Hippocampal formation (tissue), 2 donors: ENCODE measurements at places on chromosomes 3 and 15.

- DNase-seq = no peak
These were observed 12.2 kb downstream of the TGM4 start for GRCh38 chr3:44886561-44886960.

- DNase-seq = no peak
These were observed 7.1 kb upstream of the EMC4 start for GRCh38 chr15:34217587-34218225.

DNA sequence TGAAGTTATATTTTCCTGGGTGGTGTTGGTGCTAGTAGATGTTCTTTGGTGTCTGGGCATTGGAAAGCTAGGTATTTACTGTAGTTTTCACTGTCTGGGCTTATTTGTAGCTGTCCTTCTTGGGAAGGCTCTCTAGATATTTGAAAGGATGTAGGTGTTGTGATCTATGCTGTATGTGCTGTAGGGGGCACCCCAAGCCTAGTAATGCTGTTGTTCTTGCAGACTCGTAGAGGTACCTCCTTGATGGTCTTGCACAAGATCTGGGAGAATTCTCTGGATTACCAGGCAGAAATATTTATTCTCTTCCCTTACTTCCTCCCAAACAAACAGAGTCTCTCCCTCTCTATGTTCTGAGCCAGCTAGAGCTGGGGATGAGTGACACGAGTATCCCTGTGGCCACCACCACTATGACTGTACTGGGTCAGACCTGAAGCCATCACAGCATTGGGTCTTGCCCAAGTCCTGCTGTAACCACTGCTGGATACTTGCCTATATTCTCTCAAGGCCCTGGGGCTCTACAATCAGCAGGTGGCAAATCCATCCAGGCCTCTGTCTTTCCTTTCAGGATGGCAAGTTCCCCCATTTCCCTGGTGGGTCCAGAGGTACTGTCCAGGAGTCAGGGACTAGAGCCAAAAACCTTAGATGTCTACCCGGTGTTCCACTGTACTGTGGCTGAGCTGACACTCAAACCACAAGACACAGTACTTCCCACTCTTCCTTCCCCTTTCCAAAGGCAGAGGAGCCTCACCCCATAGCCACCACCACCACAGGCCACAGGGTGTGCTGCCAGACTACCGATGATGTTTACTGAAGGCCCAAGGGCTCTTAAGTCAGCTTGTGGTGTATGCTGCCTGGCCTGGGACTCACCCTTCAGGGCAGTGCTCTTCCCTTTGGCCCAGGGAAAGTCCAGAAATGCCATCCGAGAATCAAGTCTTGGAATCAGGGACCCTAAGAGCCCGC lies 195.2 kb upstream of the DPPA4 start:
- peak; percentile 5 for DNase-seq

GRCh38 chr3:140863580-140864009 lies 78.0 kb upstream of the SLC25A36 start:
- peak; percentile 42 for DNase-seq

GRCh38 chr3:115325539-115325938 lies 178.5 kb upstream of the ZBTB20 start:
- no peak for DNase-seq

GRCh38 chr15:66474135-66474534 lies 23.4 kb downstream of the SNAPC5 start:
- DNase-seq = peak; percentile 6

DNA sequence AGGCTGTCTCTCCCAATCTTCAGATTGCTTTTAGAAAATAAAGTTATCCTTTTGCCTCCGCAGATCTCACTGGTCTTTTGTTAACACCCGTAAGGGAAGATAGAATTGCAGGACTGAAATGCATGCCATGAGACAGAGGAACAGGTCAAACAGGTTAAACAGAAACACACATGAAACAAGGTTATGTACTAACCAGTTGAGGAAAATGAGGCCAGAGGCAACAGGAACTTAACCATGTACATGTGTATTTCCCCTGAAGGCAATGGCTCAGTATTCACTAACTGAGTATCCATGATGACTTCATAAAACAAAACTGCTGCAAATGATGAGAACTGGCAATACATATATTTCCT lies 169.1 kb upstream of the NSMCE3 start:
- DNase-seq = no peak

DNA sequence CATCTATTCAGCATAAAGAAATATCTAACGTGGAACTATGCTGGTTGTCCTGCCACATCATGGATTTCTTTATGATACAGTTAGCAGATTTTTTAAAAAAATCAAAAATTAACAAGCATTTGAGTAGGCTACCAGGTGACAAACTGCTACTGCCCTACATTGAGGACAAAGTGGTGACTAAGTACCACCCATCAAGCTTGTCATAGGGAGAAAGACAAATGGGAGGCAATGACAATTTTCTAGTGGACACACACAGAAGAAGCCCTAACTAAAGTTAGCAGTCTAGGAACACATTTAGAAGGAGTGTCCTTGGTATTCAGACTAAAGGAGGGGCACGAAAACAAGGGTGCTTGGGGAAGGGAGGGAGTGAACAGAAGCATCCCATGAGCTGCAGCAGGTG lies 131.2 kb downstream of the TBL1XR1 start:
- no peak for DNase-seq

GRCh38 chr15:67244971-67245478 lies 9.4 kb downstream of the AAGAB start:
- no peak for DNase-seq

- no peak for DNase-seq
These were observed 31.6 kb upstream of the ACAD9 start for GRCh38 chr3:128847666-128848370.

DNA sequence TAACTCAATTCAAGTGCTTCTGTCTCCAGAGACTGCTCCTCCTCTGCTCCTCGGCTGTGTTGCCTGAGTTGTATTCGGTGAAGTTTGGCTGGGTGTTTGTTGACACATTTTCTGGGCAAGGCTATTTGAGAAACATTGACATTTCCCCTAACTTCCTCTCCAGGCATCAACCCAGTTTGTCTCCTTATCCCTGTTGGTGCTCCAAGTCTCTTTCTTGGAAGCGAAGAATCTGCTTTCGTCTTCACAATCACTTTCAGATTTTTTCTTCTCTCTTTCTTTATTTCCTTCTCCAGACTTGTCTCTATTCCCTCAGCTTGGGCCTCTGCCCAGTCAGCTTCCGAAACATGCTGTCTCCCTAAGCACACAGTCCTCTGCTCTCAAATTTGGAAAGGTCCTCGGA lies 84.7 kb downstream of the ETV5 start:
- DNase-seq = peak; percentile 74

DNA sequence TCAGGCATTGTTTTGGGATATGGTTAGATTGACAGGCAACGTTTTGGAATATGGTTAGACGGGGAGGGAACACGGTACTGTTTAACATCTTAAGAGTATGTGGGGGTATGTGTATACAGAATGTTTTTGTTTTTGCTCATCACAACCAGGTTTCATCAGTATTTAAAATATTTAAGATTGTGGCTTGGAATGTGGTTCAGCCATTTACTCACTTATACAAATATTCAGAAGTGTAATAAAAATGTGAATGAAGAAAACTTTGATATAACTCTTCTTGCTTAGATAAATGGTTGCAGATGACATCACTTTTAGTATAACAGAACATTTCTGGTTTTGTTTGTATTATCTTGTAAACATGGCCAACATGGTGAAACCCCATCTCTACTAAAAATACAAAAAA lies 3.9 kb upstream of the PAK2 start:
- DNase-seq = no peak

GRCh38 chr3:60757724-60758123 lies 493.5 kb downstream of the FHIT start:
- DNase-seq = no peak

GRCh38 chr3:121493431-121493830 lies 52.4 kb downstream of the POLQ start:
- no peak for DNase-seq

- DNase-seq = no peak
These were observed 170.1 kb downstream of the ROBO1 start for GRCh38 chr3:79597709-79598108.

DNA sequence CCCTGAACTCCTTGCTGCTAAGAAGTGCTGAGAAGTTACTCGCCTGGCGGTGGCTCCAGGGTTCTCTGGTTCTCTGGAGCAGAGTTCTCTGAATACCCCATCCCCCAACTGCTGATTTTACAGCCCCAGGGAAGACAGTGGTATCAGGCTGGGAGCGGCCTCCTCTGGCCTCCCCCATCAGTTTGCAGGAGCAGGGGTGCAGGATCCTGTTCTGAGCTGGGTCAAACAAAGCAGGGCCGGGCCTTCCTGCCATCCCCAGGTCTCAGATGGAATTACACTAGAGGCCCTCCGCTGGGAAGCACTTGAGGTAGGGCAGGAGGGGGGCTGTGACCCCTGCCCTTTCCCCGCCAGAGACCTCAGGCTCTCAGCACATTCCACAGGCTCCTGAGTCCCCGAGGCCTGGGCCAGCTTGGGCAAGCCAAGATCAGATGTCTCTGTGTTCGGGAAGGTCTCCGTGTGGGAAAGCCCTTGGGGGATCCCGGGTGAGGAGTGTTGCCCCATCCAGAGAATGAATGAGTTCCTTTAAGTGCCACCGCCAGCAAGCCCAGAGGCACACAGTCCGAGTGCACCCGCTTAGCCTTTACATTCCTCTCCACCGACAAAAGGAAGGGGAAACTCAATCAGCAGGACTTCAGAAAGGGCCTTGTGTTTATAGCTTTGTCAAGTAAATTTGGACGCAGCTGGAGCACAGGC lies 149.9 kb downstream of the LRRK1 start:
- no peak for DNase-seq

- no peak for DNase-seq
These were observed 17.6 kb downstream of the CD200R1L start for GRCh38 chr3:112829046-112829445.

DNA sequence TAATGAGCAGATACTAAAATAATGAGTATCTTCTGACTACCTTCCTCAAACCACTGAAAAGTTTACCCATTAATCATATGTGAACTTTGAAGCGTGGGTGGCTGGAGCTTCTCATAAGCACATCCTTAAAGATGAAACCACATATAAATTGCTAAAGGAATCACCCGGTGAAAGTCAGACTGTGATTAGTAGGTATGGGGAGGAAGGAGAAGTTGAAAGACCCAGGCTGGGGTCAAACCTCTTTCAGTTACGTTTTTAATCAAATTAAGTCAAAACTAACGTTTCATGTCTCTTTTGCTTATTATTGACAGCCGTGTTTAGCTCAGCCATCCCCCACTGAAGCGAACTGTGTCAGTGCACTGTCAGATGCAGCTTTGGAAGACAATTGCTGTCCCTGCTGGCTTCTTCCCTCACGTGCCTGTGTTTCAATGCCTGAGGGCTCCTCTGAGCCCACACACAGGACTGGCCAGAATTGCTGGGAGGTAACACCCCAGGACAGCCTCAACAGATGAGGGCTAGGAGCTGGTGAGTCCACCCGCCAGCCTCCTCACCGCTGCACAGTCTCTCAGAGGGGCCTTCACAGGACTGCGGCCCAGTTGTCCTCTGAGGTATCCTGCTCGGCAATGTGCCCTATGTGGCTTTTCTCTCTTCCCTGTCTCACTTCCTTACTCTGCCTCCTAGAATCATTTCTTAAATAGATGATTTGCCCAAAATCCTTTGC lies 29.3 kb upstream of the SH3BP5 start:
- no peak for DNase-seq

GRCh38 chr15:83980637-83981036 lies 254.9 kb upstream of the GOLGA6L4 start:
- DNase-seq = no peak

DNA sequence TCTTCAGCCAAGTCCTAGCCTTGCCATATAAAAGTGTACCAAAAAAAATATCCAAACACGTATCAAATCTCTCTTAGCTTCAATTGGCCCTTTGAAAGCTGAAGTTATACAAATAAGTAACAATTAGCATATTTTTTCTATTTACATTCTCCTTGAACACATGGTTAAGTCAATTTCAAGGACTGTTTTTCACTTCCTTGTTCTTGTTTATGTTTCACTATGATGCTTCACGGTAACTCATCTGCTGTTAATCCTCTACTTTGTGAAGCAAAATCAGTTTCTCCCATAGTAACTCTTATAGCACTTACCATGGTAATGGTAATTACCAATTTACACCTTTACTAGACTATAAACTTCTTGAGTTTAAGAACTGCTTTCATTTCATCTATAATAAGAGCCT lies 10.6 kb upstream of the SPRED1 start:
- no peak for DNase-seq

- DNase-seq = no peak
These were observed 148.4 kb downstream of the TNIK start for GRCh38 chr3:171311784-171312183.

DNA sequence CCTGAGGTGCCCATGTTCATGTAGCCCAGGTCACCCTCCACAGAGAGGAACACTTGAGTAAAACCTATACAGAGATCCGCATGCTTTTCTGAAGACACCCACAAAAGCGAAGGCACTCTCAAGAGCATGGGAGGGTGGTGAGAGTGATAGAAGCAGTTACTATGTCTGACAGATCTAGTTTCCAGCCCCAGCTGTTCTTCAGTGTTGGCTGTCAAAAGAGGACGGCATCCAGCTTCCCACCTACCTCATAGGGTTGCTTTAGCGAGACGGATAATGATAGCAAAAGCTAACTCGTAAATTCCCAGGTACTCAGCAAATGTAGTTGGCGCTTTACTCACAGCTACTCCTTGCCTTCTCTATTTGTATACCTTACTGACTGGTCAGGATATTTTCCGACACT lies 3.0 kb upstream of the MEX3B start:
- no peak for DNase-seq

- no peak for DNase-seq
These were observed 18.7 kb downstream of the RTP3 start for GRCh38 chr3:46516521-46516920.

DNA sequence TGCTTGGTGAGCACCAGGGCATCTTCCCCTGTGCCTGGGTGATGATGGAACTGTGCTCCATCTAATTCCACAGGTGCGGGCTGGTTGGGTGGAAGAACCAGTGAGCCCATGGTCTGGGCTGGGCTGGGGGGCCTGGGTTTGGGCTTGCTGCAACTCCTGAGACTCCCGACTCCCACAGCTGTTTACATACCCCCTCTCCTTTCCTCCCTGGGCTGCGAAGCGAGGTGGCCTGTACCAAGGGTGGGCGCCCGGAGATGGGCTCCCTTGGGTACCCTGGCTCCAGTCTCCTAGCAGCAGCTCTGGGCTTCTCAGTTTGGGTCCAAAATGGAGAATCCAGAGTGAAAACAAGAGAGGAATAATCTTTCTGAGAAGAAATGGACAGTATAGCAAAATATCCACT lies 5.6 kb downstream of the FAM98B start:
- no peak for DNase-seq

GRCh38 chr3:58025837-58026569 lies 17.8 kb downstream of the FLNB start:
- DNase-seq = no peak

GRCh38 chr3:29385046-29385830 lies 104.4 kb downstream of the RBMS3 start:
- no peak for DNase-seq

- DNase-seq = peak; percentile 93
These were observed at the start of gene EIF4A2 for GRCh38 chr3:186783058-186783730. EIF4A2 (plus strand) TSS chr3:186783577; CDS start chr3:186783611, 34 bp downstream.
